Stimulated activated CD4-positive, alpha-beta T cell treated with anti-CD3 and anti-CD28 coated beads, Interleukin-15, amount 100 ng/mL, for 1 hour (primary cell): ENCODE measurements at places on chromosomes 2 and 18.

DNA sequence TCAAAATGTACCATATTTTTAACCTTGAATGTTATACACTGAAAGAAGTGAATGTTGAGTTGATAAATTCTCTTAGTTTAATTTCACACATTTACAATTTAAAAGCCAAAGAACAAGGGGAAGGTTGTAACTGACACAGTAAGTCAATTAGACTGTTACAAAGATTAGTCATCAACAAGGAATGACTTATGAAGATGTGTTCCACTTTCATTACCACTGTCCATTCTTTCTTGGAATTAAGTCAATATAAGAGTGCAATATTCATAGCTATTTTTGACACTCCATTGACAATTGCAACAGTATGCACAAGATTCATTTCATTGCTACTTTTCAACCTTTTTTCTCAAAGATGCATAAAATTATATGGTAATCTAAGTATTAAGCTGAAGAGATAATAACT, 291.3 kb downstream of the RIT2 start:
- no peak for DNase-seq

- DNase-seq: no peak
These were observed 20.4 kb upstream of the CD226 start for GRCh38 chr18:69968039-69968438.

GRCh38 chr2:68238955-68239822, 13.1 kb downstream of the PPP3R1 start:
- no peak for DNase-seq

GRCh38 chr18:2522112-2522511, 49.2 kb downstream of the METTL4 start:
- DNase-seq: no peak

- DNase-seq: no peak
These were observed 148.9 kb downstream of the SOX11 start for GRCh38 chr2:5841126-5841525.

DNA sequence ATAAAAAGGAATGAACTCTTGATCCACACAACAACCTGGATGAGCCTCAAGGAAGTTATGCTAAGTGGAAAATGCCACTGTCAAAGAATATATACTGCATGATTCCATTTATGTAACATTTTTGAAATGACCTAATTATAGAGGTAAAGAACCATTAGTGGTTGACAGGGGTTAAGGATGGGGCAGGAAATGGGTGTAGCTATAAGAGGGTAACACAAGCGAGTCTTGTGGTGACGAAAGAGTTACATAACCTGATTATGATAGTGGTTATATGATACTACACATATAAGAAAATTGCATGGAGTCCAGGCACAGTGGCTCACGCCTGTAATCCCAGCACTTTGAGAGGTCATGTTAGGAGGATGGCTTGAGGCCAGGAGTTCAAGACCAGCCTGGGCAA, 346.6 kb upstream of the PKDCC start:
- DNase-seq: no peak

- DNase-seq: no peak
These were observed 104.7 kb downstream of the THADA start for GRCh38 chr2:43491065-43491639.

GRCh38 chr2:191977754-191978153, 130.9 kb upstream of the CAVIN2 start:
- no peak for DNase-seq

DNA sequence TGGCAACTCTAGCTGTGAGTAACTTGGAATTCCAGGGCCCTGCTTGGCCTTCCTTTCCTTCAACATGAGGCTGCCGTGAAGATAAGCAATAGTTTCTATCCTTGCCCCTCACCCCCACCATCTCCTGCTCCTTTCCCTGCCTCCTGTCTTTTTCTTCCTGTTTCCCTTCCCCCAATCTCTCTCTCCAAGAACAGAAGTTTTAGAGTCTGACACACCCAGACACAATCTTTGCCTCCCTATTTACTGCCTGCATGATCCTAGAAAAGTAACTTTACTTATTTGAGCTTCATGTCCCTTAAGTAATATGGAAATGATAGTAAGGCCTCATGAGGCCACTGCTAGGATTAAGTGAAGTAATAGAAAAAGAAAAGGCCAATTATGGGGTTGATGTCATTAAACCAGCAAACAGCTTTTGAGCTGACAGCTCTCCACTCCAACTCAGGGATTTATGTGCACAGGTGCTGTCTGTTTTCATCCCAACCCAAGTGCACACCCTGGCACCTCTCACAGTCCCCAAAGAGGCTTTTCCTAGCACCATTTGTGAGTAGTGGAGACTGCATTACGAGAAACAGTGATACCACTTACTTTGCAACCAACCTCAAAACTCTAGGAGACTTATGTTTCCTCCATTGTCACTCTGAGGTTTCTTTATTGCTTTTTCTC, 123.7 kb upstream of the SIX3 start:
- no peak for DNase-seq

DNA sequence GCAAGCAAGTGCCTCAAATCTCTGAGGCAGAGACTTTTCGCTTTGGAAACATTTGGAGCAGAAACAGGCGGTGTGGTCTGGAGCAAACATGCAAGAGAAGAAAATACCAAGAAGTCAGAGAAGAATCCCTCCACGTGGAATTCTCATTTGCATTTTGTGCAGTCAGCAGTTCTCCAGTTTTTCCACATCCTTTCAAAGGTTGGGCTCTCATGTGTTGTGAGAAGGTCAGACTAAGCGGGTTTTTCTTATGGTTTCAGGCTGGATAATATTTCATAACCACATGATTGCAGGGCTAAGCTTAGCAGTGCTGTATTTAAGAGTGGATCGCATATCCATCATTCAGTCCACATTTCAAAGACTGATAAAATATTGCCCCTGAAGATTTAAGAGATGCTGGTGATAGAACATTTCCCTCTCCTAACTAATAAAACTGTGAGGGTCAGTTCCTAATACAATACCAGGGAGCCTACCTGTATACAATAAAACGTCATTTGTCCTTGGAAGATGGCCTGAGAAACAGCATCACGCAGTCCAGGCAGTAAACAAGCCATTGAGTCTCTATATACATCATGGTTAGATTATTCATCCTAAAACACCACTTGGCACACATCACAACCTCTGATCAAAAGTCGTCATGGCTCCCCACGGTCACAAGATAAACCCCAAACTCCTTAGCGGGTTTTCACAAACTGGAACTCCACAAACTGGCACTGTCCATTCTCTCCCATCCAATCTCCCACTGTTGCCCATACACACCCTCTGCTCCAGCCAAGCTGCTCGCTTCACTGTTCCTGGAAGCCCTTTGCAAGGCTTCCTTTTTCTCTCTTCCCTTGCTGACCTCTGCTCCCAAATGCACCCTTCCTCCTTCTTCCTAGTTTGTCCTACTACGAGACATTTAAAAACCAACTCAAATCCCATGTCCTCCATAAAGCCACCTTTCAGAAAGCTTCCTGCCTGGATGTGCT, 31.5 kb downstream of the ANKRD44 start:
- no peak for DNase-seq
